Renal pelvis (tissue), 12 donors: ENCODE measurements at places on chromosomes 5 and 9. TPM values are rescaled to one million over a fixed set of nuclear protein-coding genes. Genes with fewer than 3 reads are reported as not detected.
A peak's percentile ranks its signal among the peaks of the same experiment; 100 is the strongest.

The AOPEP gene
- 59.4 TPM for polyA plus RNA-seq

The C6 gene
- polyA plus RNA-seq: 1.0 TPM

The PCDHGA6 gene
- polyA plus RNA-seq: 7.9 TPM

The GPBP1 gene
- 130 TPM for polyA plus RNA-seq

The MEGF9 gene
- 17.9 TPM for polyA plus RNA-seq

The ADAMTS2 gene
- 10.6 TPM for polyA plus RNA-seq

The GARIN3 gene
- polyA plus RNA-seq: not detected

The RAB3C gene
- polyA plus RNA-seq: 3.2 TPM

The ZNF618 gene
- 45.8 TPM for polyA plus RNA-seq

DNA sequence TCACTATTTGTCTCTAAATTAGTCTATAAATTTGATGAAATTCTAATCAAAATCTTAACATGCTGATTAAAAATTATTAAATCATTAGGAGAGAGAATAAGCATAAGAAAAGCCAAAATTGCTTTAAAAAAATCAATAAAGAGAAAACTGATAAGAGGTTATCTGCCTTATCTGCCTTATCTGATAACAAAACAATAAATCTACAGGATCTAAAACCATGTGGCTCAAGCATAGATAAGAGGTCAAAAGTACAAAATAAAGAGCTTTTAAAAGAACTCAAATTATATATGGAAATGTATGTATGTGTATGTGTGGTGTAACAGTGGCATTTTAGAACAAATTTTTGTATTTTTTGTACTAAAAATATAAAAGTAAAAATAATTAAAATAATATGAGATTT lies 18.6 kb downstream of the TRIM14 start:
- DNase-seq: no peak

DNA sequence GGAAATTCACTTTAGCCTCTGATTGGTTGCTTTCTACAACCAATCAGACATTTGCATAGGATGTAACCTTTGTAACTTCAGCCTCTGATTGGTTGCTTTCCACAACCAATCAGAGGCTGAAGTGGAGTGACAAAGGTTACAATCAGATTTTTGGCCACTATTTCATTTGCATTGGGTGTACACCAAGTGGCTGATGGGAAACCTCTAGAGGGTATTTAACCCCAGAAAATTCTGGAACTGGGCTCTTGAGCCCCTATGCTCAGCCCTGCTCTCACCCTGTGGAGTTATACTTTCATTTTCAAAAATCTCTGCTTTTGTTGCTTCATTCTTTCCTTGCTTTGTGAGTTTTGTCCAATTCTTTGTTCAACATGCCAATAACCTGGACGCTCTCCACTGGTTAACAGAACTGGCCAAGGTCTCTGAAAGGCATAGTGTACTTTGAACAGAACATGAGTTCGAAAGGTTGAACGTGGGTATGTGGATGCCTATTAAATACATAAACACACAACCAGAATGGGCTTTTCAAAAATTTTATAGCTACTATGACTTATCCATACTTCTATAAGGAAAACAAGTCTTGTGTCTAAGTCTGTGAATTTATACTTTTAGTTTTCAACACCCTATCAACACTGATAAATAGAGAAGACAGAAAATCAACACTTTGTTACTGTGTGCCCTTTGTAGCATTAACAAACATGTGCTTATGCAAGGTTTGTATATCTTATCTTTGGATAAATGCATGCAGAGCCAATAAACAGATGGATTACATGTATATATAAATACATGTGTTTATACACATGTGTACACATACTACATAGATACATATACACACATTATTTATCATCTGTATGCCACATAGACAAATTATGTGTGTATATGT lies 568.1 kb downstream of the CTNND2 start:
- DNase-seq: no peak

DNA sequence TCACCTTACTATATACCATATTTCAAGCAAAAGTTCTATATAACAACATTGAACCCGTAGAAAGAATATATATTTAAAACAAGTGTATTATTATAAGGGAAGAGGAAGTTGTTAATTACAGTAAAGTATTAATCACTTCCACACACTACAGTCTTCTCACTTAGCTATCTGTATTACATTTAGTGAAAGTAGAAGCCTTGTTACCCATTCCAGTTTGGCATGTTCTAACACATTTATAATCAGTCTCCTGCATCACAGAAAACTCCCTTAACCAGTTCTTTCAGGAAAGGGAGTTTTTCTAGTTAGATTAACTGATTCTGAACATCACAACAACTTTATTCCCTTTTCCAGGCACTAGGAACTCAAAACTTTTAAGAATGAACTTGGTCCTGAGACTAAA lies 6.9 kb downstream of the RAB14 start:
- DNase-seq: no peak

DNA sequence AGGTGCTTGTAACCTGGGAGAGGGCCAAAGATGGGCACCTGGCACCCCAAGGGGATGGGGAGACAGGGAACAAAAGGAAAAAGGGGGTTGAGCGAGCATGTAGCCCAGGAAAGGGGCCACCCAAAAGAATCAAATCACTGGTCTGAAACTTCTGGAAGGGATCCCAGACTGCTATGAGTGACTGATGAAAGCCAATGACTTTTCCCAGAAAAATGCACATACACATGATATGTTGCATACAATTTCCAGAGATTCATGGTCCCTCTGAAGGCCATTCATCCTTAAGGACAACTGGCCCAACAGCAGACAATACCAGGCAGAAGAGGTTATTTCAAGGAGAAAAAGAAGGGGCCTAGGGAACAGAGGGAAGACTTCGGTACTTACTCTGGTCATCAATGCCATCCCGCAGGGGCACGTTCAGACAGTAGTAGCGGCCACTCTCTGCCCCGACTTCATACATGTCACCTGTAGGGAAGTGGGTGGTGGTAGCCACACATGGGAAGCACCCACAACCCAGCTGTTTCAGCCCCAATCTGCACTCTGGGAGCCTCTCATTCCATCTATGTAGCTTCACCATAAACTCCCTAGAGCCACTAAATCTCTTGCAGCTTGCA lies 8.4 kb downstream of the HDAC3 start:
- no peak for DNase-seq

DNA sequence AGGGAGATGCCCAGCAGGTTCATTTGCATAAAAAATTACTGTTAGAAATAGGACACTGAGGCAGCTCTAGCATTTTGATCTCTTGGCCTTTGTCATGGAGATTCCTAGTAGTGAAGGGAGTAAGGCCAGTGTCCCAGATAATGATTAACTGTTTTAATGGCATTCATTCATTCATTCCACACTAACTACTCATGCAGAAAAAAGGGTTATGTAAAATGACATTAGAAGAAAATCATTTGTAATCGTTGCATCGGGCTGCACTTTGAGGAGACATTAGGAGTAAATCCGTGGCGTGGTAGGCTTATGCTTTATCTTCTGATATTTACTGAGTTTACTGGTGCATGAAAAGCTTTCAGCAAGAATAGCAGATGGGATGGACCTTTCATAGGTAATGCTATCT lies 82.6 kb upstream of the GRHPR start:
- no peak for DNase-seq

- DNase-seq: no peak
These were observed 8.9 kb upstream of the NKX2-5 start for GRCh38 chr5:173243831-173244305.

- no peak for DNase-seq
These were observed 64.2 kb downstream of the FGF18 start for GRCh38 chr5:171483551-171484135.

- DNase-seq: no peak
These were observed 181.7 kb downstream of the ADGRV1 start for GRCh38 chr5:90740244-90740799.

- DNase-seq: no peak
These were observed 90.0 kb upstream of the HMHB1 start for GRCh38 chr5:143721925-143722324.

DNA sequence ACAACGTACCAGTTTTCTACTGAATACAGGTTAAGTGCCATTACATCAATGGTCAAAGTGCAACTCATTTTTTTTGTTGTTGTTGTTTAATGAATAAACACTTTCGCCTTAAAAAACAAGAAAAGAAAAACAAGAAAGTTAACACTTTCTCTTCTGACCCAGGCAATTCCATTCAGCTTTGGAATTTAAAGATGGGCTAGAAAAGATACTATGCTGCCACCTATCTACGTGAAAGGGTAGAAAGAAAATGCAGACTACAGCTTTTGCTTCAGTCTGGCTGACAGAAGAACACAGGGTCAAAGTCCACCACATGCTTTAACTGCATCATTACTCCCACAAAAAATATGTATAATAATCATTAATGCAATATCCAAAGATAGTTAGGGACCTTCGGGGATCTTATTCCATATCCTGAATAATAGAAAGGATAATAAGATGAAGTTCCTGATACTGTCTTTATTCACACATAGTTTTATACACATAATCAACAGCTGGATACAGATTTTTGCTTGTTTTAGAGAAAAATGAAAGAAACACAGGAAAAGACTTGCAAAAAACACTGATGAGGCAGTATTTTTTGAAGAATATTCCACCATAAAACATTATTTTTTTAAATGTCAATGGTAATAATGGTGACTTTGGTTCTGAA lies 40.4 kb downstream of the ZDHHC21 start:
- peak; percentile 12 for DNase-seq

- no peak for DNase-seq
These were observed 135.1 kb upstream of the ELL2 start for GRCh38 chr5:96096724-96097123.

DNA sequence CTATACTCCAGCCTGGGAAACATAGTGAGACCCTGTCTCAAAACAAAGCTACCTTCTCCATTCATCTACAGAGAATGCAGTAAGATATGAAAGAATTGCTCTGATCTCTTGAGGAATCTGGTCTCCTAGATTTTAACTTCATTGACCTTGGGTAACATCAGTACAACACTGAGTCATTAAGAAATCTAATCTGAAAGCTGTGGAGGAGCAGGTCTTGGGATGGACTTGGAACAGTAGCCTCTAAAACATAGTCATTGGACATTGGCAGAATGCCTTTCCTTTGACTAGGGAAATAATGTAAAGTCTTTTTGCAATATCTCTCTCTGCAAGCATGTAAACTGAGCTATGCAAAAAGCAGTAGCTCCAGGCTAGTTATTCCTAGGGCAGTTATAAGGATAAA lies 58.1 kb downstream of the KCNN2 start:
- no peak for DNase-seq

- DNase-seq: no peak
These were observed 27.5 kb upstream of the FCN2 start for GRCh38 chr9:134852906-134853654.

DNA sequence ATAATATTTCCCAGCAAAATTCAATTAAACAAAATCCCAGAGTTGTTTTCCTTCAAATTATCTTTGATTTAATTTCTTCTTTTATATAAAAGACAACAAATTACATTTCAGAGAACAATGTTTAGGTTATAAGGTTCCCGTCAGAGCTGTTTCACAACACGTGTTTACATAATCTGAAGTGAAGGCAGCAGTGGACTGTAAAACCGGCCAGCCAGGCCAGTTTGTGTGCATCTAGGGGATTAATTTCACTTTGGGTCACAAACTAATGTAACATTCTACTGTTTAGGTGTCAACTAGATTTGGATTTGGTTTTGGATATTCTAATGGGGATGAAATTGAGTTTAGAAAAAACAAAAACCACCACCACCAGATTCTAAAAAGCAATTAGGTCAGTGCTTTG lies 86.5 kb upstream of the PLPP1 start:
- DNase-seq: no peak

DNA sequence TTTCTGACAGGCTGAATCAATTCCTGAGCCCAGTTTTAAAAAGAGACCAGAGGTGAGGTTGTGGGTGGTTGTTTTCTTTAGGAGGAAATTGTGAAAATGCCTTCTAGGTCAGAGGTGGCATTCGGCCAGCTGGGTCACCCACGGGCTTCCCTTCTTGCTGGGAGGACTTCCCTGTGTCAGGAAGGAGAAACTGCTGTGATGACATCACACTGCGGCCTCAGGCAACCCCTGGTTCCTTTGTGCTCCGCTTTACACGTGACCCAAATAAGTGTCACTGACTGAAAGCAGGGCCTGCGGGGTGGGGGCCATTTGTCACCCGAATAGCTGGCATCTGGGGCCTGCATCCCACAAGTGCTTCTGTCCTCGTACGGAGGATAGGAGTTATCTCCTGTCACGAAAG lies 39.7 kb downstream of the FABP6 start:
- DNase-seq: no peak

DNA sequence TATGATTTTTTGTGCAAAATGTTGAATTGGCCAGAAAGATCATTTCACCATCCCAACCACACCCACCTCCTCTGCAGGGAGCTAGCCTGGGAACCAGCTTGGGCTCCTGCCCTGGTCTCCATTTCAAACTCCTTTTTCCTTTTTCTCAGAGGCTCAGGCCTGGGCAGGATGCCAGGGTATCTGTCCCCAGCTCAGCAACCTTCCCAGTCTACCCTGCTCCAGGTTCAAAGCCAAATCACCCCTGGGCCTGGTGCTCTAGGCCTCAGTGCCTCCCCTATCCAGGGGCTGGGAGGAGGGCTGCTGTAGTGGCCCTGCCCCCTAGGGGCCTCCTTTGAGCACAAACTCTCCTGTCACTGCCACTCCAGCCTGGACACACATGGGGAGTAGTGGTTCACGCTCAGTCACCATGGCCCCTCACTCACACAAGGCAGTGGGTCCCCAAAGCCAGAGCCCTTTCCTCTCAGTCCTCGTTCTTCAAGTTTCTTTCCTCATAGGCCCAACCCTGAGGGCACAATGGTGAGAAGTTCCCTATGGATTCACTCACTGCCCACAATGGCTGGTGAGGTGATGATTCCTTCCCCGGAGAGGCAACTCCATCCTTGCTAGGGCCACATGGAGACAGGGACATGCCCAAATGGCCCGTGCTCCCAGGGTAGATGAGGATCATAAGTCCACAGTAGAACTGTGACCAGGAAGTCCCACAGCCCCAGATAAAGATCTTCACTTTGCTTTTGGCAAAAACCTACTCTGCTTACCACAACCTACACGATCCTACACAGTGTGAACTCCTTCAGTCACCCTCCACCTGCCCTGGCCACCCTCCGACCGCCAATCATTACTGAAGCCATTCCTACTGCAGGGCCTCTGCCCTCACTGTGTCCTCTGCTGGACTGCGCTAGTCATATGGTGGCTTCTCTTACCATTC lies 1.6 kb upstream of the ST6GALNAC4 start:
- DNase-seq: no peak

DNA sequence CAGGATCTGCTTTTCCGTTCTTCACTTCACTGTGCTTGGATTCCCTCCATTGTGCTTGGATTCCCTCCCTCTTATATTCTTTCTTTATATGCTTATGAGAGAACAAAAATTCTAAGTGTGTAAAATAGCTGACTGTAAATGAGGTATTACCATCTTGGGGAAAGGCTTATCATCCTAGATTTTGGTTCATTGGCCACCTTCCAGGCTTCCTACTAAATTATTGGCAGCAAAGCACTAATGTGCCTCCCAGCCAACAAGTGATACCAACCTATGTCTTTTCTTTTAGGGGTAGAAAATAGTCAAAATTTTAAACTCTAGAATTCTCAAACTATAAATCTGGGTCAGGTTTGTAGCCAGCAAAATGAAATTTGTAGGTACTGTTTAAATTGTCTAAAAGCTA lies 52.7 kb downstream of the NDUFAF2 start:
- DNase-seq: no peak

GRCh38 chr5:60851626-60852025 lies 7.6 kb upstream of the ELOVL7 start:
- no peak for DNase-seq

- no peak for DNase-seq
These were observed 46.8 kb downstream of the F2RL2 start for GRCh38 chr5:76576450-76576849.

GRCh38 chr9:105158898-105159297 lies 85.6 kb upstream of the SLC44A1 start:
- no peak for DNase-seq

GRCh38 chr5:129003232-129003631 lies 37.9 kb downstream of the SLC27A6 start:
- DNase-seq: no peak
